ENCODE measurements at places on chromosomes 13 and 19.

DNA sequence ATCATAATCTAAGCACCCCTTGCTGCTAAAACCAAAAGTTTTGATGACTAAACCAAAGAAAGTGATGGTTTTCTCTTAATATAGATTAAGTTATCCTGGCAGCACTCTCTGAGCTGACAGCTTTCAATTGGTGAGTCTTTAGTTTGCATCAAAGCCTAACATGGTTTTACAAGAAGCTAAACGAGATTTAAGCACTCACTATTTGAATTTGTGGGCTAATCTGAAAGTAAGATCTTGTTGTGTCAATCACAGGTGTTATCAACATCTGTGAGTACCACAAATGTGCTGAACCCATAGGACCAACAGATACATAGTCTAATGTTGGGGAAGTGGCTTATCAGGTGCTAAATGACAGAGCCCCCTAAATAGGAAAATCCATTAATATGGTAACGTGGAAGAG lies 223.9 kb downstream of the LHFPL6 start:
- DNase-seq, result no peak

DNA sequence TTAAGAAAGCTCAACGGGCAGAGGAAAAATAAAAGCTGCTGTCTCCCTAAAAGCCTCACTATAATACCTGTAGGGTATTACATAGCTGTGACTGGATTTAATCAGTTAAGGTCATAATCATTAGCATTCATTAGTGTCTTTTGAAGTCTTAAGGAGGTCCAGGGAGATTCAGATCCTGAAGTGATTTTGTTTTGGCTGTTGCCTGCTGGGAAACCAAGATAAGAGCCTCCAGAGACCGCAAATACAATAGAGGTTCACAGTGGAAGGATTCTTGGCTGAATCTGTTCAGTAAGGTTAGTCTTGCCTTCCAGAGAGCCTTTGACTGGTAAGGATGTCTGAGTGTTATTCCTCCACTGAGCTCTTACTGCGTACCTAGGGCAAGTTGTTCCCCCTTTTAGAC lies 54.0 kb upstream of the TNFRSF19 start:
- no peak for DNase-seq

DNA sequence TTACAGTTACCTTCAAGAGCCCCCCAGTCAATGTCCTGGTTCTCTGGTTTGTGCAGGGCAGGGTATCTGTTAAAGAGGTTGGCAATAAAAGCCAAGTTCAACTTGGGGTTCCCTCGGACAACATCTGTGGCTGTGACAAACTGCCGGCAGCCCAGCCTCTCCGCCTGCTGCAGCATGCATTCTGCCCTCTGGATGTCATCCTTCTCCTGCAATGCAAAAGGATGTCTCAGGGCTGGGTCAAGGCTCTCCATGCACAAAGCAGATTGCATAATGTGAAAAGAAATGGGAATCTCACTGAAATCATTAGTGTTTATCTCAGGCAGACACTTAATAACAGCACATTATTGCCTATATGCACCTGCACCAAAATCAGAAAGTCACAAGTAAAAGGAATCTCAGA lies 35.1 kb downstream of the LCP1 start:
- DNase-seq, result peak; percentile 54

- no peak for DNase-seq
These were observed 6.5 kb upstream of the HSD17B14 start for GRCh38 chr19:48842789-48843162.

DNA sequence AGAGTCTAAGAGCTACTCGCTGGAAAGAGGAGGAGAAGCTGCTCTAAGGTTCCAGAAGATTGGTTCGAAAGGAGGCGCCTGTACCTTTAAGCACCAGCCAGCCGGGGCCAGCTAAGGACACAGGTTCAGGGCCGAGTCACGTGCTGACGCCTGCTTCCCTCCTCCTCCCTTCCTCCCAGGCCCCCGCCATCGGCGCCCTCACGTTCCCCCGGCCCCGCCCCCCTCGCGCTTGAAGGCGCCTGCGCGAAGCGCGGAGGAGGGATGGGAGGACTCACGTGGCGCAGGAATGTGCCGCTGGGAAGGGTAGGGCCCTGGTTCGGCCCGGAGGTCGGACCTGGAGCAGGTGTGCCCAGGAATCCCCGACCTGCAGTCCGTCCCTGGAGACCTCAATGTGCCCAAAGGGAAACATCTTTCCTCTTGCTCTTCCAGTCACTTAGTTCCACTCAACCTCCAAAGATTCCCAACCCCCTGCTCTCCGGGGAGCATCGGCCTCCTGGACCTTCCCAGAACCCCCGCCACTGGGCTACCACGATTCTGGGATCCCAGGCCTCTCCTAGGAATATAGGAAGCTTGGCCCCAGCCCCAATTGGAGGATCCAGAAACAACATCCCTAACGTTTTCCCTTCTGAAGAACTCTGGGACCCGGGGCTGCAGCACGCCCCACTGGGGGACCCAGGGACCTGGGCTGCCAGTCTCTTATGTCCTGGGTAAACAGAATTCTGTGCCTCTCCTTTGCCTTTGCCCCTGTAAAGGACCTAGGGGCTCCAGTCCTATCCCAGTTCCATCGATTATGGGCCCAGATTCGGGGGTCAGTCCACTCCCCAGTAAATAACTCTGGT lies 2.5 kb downstream of the DBP start:
- peak; percentile 98 for DNase-seq

- DNase-seq, result no peak
These were observed 267.5 kb upstream of the KLHL1 start for GRCh38 chr13:70375718-70376117.

- DNase-seq, result peak; percentile 35
These were observed 17.7 kb downstream of the RFX2 start for GRCh38 chr19:6092329-6093286.

DNA sequence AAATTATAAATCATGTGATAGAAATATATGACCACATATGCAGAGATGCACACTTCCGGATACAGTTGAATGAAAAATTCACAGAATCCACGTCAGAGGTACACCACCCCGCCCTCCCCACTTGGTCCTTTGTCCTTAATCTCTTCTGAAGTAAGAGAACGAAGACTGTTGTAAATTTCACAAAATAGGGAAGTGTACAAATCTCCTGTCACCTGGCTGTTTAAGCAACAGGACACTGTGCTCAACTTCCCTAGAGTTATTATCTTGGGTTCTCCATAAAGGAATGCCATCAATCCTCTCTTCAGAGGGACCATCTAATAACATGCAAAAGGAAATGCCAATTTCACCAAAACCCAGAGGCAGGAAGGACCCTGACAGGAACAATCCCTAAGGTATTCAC lies 10.5 kb upstream of the CEACAM6 start:
- DNase-seq, result no peak

DNA sequence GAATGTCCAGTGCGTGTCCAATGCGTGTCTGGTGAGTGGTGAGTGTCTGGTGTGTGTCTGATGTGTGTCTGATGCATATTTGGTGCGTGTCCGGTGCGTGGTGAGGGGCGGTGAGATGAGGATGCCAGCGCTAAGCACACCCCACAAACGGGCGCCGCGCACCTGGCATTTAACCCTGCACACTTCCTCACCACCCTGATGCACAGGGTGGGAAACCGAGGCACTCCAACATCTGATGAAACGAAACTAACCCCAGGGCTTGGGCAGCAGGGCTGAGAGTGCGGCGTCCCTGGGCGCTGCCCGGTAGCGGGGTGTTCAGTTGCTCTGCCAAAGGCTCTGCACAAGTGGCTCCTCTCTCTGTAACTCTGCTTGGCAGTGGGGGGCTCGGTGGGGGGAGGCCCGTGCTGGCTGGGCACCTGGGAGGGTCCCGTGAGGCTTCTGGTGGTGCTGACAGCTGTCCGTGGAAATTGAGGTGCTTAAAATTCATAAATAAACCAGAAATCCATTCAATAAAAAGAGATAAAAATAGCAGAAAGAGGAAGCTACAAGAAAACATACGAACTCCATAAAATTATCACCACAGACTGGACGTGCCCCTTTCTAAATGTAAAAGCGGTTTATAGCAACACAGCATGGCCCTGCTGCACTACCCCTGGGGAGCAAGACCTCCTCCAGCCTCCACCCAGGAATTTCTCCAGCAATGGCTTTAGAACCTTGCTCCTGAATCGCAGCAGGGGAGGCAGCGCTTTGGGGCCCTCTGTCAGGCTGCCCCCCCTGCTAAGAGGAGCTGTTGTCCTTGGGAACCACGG lies 76.0 kb downstream of the RASA3 start:
- DNase-seq, result no peak

DNA sequence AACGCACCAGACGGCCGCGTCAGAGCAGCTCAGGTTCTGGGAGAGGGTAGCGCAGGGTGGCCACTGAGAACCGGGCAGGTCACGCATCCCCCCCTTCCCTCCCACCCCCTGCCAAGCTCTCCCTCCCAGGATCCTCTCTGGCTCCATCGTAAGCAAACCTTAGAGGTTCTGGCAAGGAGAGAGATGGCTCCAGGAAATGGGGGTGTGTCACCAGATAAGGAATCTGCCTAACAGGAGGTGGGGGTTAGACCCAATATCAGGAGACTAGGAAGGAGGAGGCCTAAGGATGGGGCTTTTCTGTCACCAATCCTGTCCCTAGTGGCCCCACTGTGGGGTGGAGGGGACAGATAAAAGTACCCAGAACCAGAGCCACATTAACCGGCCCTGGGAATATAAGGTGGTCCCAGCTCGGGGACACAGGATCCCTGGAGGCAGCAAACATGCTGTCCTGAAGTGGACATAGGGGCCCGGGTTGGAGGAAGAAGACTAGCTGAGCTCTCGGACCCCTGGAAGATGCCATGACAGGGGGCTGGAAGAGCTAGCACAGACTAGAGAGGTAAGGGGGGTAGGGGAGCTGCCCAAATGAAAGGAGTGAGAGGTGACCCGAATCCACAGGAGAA lies 1.9 kb downstream of the PPP1R12C start:
- DNase-seq, result no peak

GRCh38 chr13:23558675-23559536 lies 11.3 kb upstream of the TNFRSF19 start:
- no peak for DNase-seq

- no peak for DNase-seq
These were observed 10.4 kb downstream of the TLE6 start for GRCh38 chr19:2987797-2988196.

GRCh38 chr19:10293637-10294367 lies 4.0 kb downstream of the ICAM5 start:
- no peak for DNase-seq

GRCh38 chr13:48950501-48950875 lies 25.2 kb upstream of the FNDC3A start:
- DNase-seq, result no peak

- no peak for DNase-seq
These were observed 72.9 kb downstream of the STK24 start for GRCh38 chr13:98504029-98504351.

DNA sequence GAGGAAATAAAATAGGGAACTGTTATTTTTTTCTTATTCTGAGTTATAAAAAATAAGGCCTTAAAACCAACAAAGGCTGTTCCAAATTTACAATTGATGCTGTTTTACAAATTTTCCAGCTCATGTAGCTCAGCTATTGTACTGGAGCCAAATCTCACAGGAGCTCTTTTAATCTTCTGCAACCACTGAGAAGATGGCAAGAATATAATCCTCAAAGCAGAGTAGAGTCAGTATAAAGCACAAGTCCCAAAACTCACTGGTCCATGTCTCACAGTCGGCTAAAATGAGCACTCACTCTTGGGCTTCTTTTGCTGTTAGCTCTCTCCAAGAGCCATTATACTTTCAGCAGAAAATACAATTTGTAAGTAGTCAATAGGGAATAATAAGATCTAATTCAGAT lies 1074.4 kb upstream of the PRR20A start:
- DNase-seq, result no peak

DNA sequence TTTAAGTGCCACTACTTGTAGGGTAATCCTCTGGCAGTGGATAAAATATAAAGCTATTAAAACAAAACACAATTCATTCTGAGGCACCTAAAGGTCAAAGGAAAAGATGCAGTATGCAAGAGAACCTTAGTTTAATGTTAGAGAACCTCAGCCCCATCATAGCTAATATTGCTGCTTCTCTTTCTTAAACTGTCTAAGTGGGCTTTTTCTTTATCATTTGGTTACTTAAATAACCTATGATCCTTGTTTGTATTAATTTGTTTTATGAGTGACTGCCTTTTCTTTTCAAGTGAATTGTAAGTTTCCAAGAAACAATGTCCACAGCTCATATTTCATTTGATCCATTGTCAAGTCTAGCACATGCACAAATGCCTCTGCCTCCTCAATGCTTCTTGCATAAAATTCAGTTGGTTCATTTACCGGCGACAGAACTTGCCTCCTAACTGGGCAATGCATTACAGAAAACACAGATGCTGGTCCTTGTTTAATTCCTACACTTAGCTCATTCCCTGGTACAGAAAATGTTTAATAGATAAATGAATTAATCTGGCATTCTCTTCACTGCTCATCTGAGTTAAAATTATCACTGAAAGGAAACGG lies 1049.8 kb downstream of the OLFM4 start:
- no peak for DNase-seq

DNA sequence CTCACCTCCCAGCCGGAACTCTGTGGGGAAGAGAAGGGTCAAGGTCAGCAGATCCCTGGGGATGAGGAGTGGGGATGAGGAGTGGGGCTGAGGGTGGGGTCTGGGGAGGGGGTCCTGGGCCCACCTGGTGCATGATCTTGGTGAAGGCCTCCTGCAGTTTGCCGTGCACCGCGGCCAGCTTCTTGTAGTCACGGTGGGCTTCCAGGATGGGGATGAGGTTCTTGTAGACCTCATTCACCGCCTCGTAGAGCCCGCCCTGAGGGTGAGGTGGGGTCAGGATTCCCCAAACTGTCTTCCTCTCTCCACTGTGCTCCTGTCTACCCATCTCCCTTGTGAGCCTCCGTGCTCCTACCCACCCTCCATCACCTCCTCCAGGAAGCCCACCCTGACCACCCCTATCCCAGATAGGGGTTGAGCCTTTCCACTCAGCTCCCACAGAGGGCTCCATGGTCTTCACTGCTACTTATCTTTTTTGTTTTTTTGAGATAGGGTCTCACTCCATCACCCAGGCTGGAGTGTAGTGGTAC lies 6.8 kb upstream of the KANK2 start:
- no peak for DNase-seq

GRCh38 chr19:18967358-18968146 lies 26.5 kb upstream of the HOMER3 start:
- DNase-seq, result no peak

Data from NCI-H1930 (cell line).